ENCODE measurements at places on chromosomes 7 and 10. TPM values are rescaled to one million over a fixed set of nuclear protein-coding genes. Genes with fewer than 3 reads are reported as not detected.

GRCh38 chr7:138004046-138004445 is 2.2 kb upstream of the CREB3L2 start:
- DNase-seq = no peak

DNA sequence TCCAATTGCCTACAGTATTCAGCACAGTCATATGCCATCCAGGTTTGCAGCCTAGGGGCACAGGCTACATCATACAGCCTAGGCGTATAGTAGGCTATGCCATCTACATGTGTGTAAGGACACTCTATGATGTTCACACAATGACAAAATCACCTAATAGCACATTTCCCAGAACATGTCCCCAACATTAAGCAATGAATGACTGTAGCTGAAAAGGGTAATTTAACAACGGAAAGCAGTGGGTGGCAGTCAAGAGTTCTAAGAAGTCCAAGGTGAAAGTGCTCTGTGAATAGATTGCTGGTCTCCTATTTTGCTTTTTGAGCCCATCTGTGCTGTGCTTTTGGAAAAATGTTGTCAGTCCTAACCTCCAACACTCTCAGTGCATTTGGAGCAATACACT is 162.6 kb downstream of the KLF6 start:
- no peak for DNase-seq

Gene CH25H
- 0.82 TPM for total RNA-seq

DNA sequence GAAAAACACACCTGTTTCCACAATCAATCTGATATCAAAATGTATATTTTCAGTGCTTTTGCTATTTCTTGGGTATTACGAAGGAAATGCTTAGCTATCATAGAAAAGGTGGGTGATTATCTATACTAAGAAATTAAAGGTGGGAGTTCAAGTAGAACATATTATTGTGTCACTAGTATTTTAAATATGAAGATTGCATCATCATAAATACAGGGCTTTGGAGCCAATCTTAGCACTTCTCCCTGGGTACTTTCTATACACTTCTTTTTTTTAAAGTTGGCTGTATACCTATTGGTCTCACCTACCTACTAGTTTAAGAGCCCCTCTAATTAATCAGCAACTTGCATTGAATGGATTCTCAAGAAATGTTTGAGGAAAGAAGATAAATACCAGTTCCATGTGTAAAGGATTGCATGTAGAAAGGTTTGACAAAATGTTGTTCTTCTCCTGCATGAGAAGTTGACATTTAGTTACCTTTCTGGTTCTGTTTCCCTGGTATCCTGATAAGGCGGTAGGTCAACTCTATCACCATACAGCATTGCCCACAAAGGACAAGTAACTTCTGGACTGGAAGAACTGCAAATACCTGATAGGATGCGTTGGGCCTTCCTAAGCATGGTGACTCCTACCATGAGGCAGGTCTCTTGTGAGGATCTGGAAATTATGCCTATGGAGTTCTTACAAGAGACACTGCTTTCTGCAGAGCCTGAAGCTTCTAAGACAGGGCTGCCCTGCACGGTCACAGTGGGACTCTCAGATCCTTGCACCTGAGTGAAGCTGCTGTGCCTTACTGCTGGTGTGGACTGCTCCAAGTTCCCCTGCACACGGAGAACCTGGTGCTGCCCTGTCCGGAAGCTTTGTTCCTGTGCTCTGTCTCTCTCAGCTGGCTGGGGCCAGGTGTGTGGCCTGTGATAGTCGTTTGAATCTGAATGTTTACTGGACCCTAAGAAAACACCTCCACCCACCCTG is 32.1 kb upstream of the PDSS1 start:
- no peak for DNase-seq

DNA sequence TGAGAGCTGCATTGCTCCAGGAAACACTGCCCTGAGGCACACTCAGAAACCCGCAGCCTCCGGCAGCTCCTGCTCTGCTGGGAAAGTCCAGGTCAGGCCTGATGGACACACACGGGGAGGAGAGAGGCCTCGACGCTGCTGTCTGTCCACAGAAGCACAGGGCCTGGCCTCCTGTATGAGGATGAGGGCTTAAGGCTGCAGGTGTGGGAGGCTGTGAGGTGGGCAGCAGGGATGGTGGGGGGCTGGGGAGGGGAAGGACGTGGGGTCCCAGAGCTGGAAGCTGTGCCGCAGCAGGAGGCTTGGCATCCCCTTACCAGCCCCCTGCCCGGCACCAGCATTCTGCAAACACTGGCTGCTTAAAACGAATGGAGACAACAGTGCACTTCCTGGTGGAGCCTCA is 186.2 kb downstream of the DNAJB6 start:
- DNase-seq = no peak

Gene GNAT3
- total RNA-seq = not detected

Gene GDF10
- 6.5 TPM for total RNA-seq

GRCh38 chr10:124516181-124516580 is 54.6 kb downstream of the LHPP start:
- no peak for DNase-seq

All from frontal cortex (tissue), 4 donors.